Ammon's horn (tissue), 1 donor: ENCODE measurements at places on chromosomes 5 and 9.

GRCh38 chr9:128254855-128255759 lies 20.7 kb downstream of the GOLGA2 start:
- DNase-seq, result peak; percentile 62

DNA sequence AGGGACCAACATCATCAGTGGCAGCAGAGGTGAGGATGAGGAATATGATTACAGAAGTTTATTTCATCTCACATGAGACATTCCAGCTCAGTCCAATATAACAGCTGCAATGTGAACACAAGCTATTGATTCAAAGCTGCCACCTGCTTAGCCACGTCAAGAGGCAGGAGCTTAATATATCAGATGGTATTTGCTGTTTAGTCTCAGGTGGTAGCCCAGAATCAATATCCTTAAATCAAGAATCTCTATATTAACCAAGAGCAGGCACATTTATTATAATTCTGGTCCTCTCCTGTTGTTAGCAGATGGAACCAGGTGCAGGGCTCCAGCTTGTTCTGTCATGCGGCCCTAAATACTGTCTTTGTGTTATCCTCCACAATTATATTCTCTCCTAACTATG lies 431.6 kb downstream of the ICE1 start:
- DNase-seq, result no peak

GRCh38 chr5:180035206-180035931 lies 36.2 kb downstream of the RNF130 start:
- no peak for DNase-seq

- DNase-seq, result peak; percentile 87
These were observed at the start of gene TXNDC15 for GRCh38 chr5:134873987-134874830. Gene TXNDC15, plus strand, starts transcription at chr5:134874371. Its CDS starts 57 bp downstream, at chr5:134874428.

- DNase-seq, result no peak
These were observed 420.2 kb downstream of the RAB3C start for GRCh38 chr5:59003124-59003523.

GRCh38 chr5:170693701-170694100 lies 89.8 kb upstream of the GABRP start:
- DNase-seq, result no peak

DNA sequence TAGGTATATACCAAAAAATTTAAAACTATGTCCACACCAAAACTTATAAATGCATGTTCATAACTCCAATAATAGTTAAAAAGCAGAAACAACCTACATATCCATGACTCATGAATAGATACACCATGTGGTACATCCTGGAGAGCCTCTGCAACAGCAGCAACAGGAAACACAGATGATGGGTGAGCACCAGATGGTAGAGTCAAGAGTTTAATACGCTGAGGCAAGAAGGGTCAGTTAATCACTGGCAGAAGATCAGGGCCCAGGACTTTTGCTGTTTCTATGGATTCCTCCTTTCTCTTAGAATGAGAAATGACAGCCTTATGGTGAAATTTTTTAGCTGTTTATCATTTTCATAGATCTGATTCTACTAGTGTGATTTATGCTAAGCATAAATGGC lies 351.8 kb upstream of the ADAMTSL1 start:
- no peak for DNase-seq

- DNase-seq, result no peak
These were observed 29.3 kb downstream of the B4GALT1 start for GRCh38 chr9:33137781-33138264.

GRCh38 chr5:1797103-1797800 lies 2.4 kb downstream of the MRPL36 start:
- no peak for DNase-seq

DNA sequence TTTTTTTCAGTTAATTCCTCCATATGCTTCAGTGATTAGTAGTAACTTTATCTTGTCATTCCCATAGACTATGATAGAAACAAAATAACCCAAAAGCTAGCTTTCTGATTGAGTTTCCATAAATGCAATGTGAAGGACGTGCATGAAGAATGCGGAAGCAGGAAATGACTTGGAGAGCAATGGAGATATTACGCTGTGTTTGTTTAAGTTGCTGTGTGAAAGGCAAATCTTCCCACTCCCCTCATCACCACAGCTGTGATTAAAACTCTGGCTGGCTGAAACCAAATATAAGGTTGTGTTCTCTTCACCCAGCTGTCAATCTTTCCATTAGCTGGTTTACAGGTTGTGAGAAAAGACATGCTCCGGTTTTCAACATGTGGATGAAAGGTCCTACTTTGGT lies 83.9 kb downstream of the NR2F1-AS1 start:
- no peak for DNase-seq

DNA sequence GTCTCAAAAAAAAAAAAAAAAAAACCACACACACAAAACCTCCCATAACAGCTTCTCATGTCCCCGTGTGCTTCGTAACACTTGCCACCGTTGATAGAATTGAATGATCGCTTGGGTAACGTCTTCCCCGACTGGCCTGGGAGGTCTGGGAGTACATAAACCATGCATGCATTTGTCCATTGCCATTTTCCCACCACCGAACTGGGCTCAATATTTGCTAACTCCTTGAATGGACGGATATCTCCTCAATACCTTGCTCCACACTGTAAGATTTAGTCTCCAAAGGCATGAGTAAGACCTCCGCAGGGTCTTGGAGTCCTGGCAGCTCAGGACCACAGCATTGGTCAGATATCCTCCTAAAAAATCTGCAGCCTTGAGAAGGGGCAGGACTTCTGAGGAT lies 3.2 kb upstream of the P4HA2 start:
- DNase-seq, result no peak

DNA sequence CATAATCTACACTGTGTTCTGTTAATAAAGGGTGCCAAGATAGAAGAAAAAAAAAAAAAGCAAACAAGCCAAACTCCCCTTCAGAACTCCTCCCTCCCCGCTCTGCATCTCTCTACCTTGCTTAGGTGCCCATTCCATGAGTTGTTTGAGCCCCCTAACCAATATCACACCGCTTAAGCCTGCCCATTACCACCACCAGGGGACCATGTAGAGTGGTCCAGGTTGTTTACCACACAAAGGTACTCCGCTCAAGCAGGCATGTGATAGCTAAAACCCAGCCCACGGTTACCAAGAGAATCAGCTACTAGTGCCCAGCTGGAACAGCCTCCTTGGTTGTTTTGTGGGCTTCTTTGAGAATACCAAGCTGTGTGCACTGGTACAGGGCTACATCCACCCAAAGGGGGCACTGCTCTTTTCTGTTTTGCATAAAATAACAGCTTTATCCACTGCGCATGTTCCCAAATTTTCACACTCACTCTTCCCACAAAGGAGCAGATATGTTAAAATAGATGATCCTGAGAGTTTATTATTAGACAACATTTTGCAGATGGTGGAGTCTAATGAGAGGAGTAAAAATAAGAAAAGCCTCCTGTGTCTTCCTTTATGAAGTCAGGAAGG lies 304.1 kb downstream of the DEPDC1B start:
- no peak for DNase-seq

DNA sequence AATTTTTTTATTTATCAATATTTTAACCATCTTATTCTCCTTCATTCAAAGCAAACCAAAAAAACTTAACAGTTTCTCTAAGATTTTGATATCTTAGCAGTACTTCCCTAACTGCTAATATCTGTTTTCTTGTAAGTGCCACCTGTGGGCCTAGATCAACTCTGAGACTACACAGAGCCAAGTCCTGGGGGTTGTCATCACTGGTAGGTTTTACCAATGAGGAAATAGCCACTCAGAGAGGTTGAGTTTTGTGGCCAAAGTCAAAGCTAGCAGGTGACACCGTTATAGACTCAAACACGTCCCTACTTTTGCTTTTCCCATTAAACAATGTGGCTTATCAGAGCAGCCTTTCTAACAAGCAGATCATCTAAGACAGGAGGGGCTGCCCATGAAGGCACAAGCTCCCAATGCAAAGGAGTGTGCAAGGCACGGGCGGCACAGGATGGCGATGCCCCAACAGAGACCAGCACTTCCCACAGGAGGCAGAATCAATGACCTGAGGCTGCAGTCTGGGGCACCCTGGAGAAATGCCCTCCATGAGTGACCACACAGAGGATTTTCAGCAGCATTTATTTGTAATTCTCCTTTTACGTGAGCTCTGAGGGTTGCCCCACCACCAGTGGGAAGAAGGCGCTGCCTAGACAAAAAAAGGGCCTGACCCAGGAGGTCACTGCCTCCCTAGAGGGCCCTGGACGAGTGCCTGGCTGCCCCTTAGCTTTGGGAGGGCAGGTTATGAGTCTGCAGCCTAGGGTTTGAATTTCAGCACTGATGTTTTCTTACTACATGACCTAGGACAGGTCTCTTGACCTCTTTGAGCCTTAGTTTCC lies 7.4 kb downstream of the TBC1D2 start:
- DNase-seq, result no peak

DNA sequence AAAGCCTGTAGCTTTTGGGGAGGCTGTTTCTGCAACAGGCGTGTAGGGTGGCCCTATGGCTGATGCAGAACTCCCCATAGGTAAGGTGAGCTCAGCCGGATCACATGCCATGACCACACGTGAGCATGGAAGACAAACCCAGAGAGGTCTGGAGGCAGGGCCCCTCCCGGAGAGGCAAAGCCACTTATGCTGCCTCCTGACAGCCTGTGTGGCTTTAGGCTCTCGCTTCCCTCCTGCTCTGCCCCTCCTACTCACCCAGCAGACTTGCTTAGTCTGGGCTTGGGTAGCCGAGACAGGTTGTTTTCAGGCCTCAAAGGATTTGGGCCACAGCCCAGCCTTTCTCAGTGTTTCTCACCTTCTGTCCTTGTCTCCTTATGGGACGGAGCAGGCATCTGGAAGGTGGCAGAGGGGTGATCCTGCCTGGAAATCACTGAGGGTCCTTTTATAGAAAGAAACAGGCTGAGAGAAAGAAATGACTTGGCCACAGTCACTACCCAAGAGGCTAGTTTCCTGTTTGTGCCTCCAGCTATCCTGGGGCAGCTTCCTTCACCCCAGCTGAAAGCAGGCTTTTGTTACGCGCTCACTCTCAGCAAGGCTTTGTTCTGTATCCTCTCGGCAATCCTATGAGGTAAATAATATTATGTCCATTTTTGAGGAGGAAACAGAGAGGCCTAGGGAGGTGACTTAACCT lies 89.9 kb downstream of the DAB2IP start:
- DNase-seq, result no peak

- no peak for DNase-seq
These were observed 700.5 kb upstream of the RGMB start for GRCh38 chr5:98072921-98073320.

DNA sequence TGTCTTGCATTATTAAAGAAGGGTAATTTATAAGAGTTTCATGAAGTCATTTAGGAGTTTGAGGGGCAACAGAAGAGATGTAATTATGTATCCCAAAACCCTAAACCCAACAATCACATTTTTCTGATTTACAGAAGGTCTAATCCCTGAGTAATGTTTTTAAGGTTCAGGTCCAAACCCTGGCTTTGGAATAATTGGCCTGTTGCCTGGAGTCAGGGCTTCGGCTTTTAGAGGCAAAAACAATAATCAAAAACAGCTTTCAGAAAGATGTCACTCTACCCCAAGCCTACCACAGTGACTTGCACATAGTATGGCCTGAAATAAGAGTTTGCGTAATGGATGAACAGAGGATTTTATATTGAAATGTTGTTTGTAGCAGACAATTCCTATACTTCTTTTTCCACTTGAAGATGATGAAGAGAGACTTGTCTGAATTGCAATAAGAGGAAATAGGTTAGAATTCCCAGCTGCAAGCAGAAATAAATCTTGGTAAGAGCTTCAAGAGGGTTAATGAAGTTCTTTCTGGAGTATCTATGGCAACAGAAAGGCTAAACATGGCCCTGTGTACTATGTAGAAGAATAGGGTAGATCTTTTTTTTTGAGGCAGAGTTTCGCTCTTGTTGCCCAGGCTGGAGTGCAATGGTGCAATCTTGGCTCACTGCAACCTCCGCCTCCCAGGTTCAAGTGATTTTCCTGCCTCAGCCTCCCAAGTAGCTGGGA lies 152.0 kb downstream of the GPBP1 start:
- no peak for DNase-seq

DNA sequence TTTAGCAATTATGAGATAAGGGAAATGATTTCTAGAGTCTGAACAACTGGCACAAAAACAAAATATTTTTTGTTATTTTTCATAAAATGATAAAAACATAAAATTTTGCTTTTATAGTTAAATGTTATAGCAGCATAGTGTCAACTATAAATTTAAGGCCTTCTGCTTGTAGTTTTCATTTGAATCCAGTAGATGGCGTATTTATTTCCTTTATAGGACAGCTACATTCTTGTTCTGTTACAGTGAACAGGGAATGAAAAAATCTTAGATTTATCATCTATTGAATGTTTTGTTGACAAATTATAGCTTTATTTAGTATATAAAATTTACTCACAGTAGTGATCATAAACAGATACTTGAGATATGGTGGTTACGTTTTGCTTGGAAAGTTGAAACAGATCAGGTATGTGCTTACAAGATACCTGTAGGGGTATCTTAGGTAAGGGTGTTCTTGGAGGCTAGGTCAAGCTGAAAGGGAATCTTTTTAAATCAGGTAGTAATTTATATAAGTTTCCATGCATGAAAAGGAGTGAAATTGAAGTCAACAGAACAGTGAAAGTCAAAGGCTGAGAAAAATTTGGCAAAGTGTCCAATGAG lies 239.3 kb upstream of the GRIN3A start:
- DNase-seq, result no peak

DNA sequence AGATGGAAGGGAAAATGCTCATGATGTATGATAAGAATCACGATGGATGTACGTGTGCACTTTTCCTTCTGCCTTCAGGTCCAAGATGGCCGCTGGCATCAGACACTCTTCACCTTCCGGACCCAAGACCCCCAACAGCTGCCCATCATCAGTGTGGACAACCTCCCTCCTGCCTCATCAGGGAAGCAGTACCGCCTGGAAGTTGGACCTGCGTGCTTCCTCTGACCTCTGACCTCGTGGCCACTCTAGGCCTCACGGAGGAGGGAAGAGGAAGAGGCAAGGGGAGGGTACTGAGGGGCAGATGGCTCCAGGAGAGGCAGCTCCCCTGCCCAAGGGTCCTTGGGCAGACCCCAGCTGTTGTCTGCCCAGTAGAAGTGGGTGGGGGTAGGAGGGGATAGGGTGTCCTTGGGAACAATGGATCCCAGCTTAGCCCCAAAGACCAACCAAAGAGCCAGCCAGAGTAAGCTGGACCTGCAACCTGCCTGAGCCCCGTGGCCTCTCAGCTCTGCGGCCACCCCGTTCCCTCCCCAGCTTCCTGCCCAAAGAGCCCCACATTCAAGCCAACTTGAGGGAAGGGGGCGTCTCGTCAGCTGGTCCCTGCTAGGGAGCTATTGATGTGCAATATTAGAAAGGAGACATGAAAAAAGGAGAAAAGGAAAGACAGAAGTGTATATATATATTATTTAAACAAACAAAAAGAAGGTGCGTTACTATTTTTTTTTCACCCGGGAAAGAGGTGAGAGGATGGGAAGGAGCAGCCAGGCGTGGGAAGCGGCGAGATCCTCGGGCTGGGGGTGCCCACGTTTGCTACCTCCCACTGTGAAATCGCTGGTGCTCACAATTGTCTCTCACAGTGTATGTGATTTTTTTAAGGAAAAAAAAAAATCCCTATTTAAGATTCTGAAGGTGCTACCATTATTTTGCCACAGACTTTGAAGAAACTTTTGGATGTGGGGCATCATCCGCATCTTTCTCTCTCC lies 12.1 kb upstream of the ORM1 start:
- no peak for DNase-seq

DNA sequence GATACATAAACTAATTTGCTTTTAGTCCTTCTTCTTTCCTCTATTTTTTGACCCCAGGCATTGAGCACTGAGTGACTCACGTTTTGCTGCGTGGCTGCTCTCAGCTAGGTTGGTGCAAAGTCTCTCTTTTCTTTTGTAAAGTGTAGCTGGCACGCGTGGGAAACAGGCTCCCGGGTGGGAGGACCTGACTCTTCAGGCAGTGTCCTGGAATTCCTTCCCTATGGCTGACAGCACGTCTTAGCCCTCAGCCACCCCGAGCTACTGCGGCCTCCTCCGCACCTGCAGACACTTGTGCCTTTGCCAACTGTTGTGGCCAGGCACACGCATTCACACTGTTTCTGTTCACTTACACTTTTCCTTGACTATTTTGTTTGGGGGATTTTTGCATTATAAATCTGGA lies 877 bp upstream of the SCGB3A1 start:
- no peak for DNase-seq
